ENCODE measurements at places on chromosomes 12 and 14.

DNA sequence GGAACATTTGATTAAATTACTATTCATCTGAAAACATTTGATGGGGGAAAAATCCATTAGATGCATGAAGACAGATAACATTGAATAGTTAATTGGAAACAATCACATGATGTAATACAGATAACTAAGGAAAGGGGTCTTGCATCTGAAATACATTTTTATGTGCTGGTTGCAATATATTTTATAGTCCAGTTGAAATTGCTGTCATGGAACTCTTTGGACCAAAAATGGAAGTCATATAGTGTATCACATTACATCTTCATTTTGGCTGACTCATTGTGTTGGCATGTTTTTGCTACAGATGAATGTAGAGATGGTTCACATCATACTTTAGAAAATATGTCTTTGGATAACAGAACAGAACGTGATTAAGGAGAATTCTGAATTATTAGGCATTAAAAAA, 43.0 kb upstream of the GNPNAT1 start:
- DNase-seq, result no peak

- no peak for DNase-seq
Measured at GRCh38 chr12:120470150-120470784, 719 bp upstream of the SRSF9 start.

DNA sequence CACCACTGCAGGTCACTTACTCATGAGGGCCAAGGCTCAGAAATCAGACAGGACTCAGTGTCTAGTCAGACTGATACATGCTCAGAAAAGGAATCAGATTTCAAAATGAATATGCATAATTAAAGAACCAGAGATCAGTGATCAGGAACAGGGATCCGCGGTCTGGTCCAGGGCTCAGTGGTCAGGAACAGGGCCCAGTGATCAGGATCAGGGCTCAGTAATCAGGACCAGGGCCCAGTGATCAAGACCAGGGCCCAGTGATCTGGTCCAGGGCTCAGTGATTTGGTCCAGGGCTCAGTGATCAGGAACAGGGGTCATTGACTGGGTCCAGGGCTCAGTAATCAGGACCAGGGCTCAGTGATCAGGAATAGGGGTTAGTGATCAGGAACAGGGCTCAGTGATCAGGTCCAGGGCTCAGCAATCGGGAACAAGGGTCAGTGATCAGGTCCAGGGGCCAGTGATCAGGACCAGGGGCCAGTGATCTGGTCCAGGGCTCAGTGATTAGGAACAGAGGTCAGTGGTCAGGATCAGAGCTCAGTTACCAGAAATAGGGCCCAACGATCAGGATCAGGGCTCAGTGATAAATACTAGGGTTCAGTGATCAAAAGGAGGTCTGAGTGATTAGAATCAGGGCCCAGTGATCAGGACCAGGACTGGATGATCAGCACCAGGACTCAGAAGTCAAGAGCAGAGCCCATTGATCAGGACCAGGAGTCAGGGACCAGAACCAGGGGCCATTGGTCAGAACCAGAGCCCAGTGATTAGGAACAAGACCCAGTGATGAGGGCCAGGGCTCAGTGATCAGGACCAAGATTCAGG, 175.3 kb downstream of the TMEM121 start:
- DNase-seq, result no peak

DNA sequence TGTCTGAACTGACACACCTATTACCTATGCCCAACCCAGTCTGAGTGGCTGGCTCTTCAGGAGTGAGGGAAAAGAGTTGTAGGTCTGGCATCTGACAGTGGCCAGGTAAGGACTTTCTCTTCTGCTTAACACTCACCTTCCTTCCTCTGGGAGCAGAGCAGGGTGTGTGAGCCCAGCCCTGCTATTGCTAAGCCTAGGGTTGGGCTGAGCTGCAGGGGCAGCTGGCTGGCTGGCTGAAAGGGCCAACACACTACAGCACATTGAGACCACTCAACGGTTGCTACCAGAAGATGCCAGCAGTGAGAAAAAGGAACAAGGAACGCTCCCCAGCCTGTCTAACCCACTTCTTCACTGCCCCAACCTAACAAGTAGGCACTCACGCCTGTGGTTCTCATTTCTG, 201.2 kb downstream of the DPF3 start:
- DNase-seq, result no peak

DNA sequence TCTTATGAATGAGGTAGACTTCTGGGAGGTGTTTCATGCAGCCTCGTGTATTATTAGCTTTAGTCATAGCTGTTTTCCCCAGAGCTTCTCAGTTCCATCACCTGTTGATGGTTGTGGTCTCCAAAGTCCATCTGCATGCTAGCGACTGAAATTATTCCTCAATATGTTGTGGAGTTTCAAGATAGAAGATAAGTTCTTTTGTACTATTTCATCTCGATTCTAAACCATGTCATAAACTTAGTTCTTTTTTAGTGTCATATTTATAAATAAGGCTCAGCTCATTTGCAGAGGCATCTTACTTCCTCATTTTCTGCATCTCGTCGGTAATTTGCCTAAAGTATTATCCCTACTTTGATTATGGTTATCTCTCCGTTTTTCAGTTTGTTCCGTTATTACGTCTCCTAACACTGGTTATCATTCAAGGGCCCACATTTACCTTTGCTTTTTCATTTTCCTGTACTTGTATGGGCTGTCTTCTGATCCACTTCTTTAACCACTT, 119.1 kb downstream of the ITPR2 start:
- no peak for DNase-seq

DNA sequence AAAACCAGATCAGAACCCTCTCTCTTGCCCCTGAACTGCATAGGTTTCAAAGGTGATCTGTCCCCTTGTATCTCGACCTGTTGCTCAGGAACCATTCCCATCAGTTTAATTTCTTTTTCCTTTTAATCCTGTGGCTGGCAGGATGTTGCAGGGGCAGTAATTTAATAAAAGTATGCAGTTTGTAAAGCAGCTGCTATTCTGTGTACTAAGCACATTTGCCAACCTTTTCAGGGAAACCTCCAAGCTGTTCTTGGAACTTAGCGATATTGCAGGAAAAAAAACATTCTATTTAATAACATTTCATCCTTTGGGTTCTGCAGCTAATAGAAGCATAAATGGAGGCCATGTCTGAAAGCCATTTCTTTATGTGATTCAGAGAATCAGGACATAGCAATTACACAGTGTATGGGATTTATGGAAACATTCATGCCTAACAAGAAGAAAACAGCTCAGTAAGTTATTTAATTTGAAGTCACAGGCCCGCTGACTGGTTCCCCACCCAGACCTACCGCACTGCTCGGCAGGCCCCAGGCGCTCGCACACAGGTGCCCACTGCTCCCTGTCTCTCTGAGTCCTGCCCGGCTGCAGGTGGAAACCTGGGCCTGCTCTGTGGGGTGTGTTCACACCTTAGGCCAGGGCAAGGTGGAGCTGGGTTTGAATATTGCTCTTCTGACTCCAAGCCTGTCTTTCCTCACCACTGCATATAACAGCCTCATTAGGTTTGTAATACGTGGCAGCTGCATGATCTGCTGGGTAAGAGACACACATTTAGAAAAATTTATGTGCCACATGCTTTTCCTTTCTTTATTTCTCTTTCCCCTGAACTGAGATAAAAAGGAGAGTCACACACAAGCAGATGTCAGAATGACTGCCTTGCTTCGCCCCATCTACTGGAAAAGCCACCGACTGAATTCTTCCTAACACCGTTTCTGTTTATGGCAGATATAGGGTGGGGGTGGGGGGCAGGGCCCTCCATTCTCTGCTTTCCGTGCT, 119.7 kb downstream of the SLC25A47 start:
- no peak for DNase-seq

DNA sequence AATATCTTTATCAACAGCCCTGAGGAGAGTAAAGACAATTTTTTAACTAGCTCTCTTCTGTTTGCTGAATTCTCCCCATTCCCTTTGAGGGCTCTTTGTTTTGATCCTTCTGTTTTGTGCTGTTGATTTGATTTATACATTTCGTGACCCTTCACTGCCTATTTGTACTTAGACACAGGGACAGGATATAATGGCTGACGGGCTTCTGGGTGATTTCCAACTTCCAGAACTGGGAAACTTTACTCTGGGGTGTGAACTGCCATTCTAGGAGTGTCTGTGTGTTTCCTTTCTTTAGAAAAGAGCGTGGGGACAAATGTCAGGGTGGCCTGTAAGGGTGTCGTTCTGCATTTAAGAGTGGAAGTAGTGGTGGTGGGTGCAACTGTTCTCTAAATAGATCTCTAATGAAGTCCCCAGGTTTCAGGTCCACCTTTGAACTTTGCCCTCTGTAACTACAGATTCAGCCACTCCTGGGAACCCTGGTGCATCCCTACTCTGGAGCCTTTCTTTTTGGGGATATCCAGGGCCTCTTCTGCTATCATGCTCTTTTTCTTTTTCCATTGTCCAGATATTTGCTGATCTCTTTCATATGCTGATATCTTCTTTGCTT, 22.3 kb upstream of the SSPN start:
- DNase-seq, result no peak

DNA sequence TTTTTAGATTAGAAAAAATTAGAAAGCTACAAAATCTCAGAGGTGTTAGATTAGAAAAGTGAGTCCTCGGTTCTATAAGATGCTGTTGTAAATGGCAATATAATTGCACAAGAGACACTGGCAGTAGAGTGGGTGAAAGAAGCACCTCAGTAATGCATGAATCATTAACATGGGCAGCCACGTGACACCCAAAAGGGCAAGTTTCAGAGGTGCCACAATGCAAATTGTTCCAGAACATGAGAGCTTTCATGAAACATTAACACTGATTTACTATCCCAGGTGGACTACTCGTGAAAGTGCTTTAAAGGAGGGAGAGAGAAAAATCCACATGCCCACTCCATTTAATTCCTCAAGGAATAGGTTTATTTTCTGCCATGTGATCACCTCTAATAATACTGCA, 108.4 kb downstream of the PTPRR start:
- DNase-seq, result peak; percentile 53

- no peak for DNase-seq
Measured at GRCh38 chr12:89216211-89216952, 135.9 kb downstream of the DUSP6 start.

GRCh38 chr14:62614122-62614521, 431.1 kb downstream of the KCNH5 start:
- DNase-seq, result no peak

DNA sequence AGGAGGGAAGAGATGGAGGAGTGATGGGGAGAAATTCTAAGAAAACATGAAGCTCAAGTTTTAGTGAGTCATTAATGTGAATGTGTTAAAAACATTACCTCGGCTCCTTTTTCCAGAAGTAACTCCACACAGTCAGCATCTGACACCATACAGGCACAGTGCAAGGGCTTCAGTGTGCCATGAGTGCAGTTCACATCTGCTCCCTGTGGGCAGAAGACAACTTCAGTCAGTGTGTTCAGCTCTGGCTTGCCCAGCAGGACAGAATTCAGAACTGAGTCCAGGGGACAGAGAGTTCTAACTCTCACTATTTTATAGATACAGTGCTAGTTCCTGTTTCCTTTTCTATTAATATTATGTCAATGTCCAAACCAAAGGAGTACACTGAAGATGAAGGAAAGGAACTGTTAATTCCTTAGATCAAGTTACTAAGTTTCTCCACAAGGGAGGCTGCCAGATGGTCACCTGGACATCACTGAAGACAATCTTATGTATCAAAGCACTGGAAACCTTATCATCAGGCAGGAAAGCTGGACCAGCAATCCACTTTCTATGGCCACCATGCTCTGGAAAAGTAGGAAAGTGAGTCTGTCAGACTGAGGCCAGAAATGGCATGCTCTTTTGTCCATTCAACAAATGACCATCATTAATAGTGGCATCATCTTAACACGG, 6.1 kb downstream of the ASB8 start:
- no peak for DNase-seq

DNA sequence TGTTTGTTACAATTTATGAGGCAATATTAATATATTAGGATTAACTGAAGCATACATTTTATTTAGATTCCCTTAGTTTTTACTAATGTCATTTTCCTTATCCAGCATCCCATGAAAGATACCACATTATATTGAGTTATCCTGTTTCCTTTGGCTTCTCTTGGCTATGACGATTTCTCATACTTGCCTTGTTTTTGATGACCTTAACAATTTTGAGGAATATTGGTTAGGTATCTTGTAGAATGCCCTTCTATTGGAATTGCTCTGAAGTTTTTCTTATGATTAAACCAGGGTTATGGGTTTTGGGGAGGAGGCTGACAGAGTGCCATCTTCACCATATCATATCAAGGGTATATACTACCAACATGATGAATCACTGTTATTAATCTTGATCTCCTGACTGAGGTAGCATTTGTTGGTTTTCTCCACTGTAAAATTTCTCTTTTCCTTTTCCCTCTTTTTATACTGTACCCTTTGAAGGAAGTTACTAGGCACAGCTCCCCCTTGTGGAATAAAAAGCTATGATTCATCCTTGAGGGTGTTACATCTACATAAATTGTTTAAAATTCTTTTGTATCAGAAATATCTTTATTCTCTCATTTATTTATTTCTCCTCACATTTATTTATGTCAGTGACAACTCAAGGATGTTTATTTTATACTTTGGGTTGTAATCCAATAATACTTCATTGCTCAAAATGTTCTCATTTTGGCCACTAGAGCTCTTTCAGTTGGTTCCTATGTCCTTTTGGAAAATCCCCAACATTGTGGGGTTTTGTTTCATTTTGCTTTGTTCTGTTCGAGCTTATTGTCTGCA, 239.0 kb downstream of the SLC16A7 start:
- DNase-seq, result no peak

DNA sequence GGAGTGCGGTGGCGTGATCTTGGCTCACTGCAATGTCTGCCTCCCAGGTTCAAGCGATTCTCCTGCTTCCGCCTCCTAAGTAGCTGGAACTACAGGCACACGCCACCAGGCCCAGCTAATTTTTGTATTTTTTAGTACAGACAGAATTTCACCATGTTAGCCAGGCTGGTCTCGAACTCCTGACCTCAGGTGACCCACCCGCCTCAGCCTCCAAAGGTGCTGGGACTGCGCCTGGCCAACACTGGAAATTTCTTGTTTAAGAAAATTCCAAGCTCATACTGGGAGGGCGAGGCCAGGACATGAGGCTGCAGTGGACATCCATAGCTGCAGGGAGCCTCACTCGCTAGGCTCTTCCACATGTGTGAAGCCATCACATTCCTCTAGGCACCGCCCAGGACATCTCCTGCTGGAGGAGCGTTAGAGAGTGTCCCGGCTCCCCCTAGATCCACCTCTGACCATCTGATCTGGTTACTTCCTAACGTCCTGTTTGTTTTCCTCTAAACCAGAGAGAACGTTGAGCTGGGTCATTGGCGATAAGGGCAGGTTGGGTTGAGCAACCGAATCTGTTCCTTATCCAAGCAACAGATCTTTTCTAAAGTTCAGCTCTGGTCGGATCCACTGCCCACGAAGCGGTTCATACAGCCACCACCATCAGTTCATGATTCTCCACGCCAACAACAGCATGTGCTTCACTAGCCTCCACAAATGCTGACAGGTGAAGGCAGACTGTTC, 108.2 kb upstream of the MED13L start:
- DNase-seq, result no peak

- DNase-seq, result no peak
Measured at GRCh38 chr12:83083616-83084015, 396.9 kb downstream of the TMTC2 start.

- no peak for DNase-seq
Measured at GRCh38 chr12:2393016-2393415, 340.2 kb downstream of the CACNA1C start.

- no peak for DNase-seq
Measured at GRCh38 chr14:81453166-81453766, 53.1 kb upstream of the STON2 start.

- no peak for DNase-seq
Measured at GRCh38 chr12:106246891-106247673, 738 bp downstream of the CKAP4 start.

GRCh38 chr12:94640134-94640928, 10.0 kb downstream of the TMCC3 start:
- peak; percentile 98 for DNase-seq

GRCh38 chr14:90993792-90994191, 66.6 kb downstream of the RPS6KA5 start:
- no peak for DNase-seq

Measured in epithelial cell of proximal tubule (primary cell).